T-helper 9 cell (primary cell): ENCODE measurements at places on chromosomes 2 and 18.

GRCh38 chr2:100404411-100404810, 13.1 kb downstream of the CHST10 start:
- no peak for DNase-seq

DNA sequence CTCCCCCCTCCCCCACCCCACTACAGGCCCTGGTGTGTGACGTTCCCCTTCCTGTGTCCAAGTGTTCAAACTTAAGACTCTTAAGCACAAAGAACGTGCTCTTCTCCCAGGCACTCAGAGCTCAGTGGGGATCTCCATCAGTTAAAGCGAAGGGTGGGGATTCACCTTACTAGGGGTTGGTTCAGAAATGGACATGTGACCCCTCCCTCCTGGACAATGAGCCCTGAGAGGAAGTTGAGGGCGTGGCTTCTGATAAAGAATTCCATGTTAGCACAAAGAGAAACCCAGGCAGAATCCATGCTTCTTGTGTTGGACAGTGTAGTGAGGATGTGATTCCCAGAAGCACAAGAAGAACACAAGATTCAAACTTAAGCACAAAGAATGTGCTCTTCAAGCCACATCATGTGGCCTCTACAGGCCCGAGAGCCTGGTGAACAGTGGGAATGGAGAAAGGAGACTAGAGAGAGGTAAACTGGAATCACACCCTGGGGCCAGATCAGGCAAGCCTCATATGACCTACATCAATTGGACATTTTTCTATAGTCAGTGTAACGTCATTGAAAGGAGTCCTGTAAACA, 78.1 kb upstream of the TTC39C start:
- no peak for DNase-seq

- DNase-seq = no peak
These were observed 4.4 kb upstream of the ATG16L1 start for GRCh38 chr2:233247116-233247515.

DNA sequence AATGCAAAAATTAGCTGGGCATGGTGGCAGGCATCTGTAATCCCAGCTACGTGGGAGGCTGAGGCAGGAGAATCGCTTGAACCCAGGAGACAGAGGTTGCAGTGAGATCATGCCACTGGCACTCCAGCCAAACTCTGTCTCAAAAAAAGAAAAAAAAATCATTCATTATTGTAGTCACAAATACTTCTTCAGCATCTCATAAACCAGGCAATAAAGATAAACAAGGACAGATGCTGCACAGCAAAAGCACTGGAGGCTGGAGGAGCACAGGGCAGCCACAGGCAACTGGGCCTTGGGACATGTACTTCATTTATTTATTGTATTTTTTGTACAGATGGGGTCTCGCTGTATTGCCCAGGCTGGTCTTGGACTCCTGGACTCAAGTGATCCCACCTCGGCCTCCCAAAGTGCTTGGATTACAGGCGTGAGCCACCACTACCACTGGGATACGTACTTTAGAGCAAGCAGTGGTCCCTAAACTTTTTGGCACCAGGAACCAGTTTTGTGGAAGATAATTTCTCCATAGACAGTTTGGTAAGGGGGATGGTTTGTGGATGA, 16.8 kb upstream of the MAT2A start:
- no peak for DNase-seq

GRCh38 chr2:55054106-55054875, 4.0 kb upstream of the RTN4 start:
- DNase-seq = no peak

DNA sequence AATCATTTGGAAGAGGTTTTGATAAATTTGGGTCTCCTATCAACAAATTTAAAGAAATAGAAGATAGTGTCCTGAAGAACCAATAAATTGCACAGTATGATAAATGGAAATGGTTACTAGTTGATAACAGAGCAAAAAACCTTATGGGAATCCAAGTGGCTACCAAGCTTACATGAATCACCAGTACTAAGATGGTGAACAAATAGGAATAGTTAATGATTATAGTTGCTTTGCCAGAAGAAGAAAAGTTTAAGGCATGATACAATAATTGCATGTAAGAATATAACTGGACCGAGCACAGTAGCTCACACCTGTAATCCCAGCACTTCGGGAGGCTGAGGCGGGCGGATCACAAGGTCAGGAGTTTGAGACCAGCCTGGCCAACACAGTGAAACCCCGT, 19.6 kb upstream of the INO80D start:
- no peak for DNase-seq
